ENCODE measurements at places on chromosomes 5 and 9.

DNA sequence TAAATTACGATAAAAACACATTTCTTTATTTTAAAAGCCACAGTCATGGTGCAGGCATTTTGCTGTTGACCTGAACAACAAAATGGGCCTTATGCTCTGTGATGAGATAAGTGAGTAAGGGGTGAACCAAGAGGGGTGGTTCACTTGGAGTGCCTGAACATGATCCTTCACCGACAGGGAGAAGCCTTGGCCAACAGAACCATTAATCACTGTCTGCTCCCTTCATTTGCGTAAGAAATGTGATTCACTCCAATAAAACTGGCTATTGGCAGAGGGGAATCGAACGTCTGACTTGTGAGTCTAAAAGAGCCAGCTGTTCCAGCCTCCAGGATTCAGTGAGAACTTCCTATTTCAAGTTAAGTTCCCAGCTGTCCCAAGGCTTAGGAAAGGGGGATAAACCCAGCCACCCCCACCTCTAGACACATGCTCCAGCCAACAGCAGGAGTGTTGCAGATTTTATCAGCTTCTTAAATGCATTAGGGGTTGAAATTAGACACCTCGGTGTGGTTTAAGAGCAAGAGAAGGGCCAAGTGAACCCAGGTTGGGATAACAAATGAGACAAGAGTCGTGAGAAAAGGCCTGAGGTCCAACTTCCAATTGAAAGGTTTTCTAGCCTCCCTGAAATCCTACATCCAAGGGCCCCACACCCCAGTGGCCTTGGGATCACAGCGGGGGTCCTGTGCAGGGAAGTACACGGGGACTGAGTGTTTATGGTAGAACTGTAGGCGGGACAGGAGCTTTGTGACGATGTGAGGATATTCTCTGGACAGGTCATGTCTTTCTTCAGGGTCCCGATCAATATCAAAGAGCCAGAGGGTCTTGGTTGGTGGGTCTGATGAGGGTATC is 131.4 kb upstream of the LHFPL2 start:
- DNase-seq: no peak

- no peak for DNase-seq
Observed at GRCh38 chr9:109417054-109417453, 81.1 kb downstream of the PTPN3 start.

DNA sequence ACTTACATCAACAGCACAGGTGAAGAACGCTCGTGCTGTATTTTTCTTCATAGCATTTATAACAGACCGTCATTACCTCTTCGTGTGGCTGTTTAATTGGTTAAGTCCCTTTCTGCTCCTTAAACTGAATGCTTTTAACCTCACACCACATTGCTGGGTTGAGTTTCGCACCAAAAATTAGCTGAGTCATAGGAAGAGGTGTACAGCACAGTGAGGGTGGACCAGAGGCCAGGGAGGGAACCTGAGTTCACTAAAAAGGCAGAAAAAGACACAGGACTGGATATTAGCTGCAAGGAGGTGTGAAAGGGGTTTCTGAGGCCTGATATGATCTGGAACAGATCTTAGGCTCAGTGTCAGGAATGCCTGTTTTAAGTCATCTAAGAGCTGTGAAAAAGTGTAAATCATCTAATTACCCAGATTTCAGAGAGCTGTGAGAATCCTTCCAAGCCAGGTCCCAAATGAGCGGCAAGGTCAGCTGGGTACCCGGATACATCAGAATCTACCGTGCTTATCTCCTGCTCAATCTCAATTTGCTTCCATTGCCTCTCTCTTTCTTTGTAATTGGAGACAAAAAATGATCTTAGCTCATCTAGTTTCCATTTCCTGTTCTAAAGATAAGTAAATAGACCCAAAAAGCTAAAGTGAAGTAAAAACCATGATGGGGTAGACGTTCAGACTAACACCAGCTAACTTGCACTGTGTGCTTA is 7.1 kb upstream of the CFAP90 start:
- DNase-seq: no peak

DNA sequence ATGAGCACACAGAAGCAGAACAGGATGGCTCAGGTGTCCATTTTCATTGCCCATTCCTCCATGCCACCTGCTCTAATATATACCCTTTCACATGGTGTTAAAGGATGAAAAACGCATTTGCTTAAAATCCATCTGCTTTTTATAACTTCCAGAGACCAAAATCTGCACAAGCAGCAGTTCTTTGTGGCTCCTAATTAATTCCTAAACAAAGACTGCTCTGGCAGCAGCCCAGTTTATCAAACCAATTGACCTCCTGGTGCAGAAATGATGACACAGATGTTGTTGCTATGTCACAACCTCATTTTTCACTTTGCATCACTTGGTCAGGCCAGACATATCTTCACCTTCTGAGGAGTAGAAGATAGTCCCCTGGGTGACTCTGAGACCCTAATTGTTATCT is 141.2 kb downstream of the ASTN2 start:
- peak; percentile 25 for DNase-seq

DNA sequence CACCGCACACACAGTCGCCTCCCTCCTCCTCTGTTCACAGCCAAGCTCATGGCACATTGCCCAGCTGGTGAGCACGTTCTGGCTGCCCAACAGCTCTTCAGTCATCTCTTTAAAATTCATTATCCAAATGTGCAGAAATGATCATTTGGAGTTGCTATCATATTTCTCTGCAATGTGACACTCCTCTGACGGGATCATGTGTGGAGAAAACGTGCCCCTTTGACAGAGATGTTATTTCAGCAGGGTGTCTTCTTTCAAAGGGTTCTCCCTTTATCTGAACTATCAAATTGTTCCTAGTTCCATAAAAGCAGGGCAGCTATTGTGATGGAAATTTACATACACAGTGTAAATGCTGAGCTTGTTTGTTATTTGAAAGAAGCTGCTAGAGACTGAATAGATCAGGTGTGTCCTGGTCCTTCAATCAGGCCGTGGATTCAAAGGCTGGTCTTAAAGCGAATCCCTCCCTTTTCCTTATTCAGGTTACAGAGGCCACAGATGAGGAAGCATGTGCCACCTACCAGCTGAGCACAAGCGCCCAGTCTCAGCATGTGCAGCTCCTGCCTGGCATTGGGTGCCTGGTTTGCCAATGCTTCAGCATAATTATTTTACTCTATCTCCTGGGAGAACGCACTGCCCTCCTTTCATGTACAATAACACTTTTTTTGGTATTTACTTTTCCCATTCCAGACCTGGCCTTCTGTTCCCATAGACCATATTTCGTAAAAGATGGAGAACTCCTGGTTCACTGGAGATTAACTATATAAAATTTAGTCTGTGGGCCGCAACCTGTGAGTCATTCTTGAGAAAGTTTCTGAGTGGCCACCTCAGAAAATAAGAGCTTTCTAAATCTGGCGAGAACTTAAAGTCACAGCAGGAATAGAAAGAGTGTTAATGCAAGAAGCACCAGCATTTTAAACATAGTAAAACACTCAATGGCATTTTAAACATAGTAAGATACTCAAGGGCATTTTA is 433.7 kb downstream of the ENC1 start:
- DNase-seq: peak; percentile 86

- peak; percentile 78 for DNase-seq
Observed at GRCh38 chr5:142316051-142316450, 8.8 kb downstream of the SPRY4 start.

DNA sequence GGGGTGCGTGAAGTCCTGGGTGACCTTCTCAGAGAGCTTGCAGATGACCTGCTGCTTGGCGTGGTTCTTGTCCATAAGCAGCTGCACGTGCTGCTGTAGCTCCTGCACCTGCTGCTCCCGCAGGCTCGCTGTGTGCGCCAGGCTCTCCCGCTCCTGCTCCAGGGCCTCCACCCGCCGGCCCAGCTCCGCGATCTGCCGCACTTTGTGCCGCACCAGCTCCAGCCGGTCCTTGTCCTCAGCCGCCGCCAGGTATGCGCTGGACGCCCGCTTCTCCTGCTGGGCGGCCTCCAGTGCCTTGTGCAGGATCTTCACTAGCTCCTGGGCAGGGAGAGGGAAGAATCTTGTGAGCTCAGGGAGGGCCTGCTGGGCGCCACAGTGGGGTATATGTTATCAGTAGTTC is 28.5 kb upstream of the CORO2A start:
- no peak for DNase-seq

GRCh38 chr5:116695681-116696080 is 121.1 kb upstream of the SEMA6A start:
- DNase-seq: no peak

- no peak for DNase-seq
Observed at GRCh38 chr9:86328156-86328555, 26.1 kb downstream of the TUT7 start.

- no peak for DNase-seq
Observed at GRCh38 chr5:136028782-136029742, at the start of gene TGFBI. TGFBI (plus strand) TSS chr5:136028988; CDS start chr5:136029056, 68 bp downstream.

GRCh38 chr5:158875272-158875679 is 224.4 kb downstream of the EBF1 start:
- DNase-seq: no peak

- DNase-seq: no peak
Observed at GRCh38 chr5:89309268-89309667, 426.3 kb upstream of the MEF2C start.

GRCh38 chr5:122515709-122516431 is 203.8 kb downstream of the SNCAIP start:
- peak; percentile 69 for DNase-seq

DNA sequence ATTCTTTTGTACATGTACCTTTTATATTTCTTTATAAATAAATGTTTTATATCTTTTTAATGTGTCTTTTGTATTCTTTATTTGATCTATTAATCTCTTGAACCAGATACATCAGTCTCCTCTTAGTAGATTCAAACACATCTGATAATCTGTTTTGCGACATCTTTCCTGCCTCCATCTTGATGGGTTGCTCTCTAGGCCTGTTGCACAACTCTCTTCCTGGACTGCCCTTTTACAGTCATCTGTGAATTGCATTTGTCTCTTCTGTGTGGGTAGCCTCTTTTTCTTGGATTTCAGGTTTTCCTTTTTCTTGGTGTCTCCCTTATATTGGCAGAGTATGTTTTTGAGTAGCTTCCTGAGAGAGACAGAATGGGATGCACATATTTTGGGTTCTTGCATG is 6.2 kb downstream of the ZFYVE16 start:
- no peak for DNase-seq

GRCh38 chr5:32692036-32692746 is 18.9 kb upstream of the NPR3 start:
- DNase-seq: no peak

DNA sequence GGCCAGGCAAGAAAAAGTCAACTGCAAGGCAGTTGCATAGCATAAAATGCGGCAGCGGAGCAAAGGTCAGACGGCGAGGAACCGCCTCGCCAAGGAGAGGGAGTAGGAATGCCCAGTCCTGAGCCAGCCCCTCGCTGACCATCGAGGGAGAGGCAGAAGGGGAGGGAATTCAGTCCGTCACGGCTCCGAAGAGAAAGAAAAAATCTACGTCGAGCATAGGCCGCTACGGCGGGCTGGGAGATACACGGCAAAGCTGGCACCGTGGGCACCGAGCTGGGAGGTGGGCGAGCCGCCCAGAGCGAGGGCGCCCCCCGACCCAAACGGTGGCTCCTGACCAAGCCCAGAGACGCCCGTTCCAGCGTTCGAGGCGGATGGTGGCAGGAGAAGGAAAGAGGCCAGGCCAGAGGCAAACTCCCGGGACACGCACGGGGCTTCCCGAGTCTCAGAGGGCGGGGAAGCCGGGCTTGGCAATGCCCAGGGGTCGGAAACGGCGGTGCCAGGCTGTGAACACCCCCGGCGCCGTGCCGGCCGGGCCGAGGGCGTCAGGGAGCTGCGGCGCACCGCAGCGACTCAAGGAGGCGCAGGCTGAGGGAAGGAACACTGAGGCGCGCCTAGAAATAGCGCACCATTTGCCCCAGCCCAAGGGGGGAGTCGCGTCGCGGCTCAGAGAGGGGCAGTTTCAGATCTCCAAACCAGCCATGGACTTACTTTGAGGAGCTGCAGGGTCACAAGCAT is 518 bp downstream of the SPRY4 start:
- peak; percentile 53 for DNase-seq

Data from NCI-H1105 treated with DMSO at 0.1 percent for 48 hours (cell line).